ENCODE measurements at places on chromosomes 6 and 20.

GRCh38 chr6:168708526-168708925, 267.5 kb downstream of the SMOC2 start:
- DNase-seq, result no peak

GRCh38 chr20:38429301-38429700, 5.8 kb downstream of the SNHG17 start:
- DNase-seq, result no peak

- no peak for DNase-seq
Measured at GRCh38 chr6:100680163-100680562, 201.0 kb downstream of the ASCC3 start.

GRCh38 chr6:130320908-130321307, 44.9 kb upstream of the TMEM200A start:
- no peak for DNase-seq

DNA sequence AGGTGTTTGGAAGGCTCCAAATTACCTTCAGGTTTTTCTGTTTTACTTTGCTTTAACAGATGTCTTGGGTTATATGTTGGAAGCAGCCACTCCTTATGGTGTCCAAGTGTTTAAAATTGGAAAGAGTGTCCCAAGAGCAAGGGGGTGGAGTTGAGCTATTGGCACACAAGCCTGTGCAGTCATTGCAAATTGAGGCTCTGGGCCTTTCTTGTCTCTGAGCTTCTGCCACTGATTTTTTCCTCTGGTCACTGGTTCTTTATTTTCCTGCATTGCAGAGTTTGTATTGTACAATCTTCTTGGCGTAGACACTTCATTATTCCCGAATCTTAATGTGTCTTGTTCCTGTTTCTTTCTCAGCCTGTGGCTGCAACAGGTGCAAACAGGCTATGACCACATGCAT, 598.8 kb downstream of the RNF144B start:
- no peak for DNase-seq

- no peak for DNase-seq
Measured at GRCh38 chr6:157493173-157493572, 112.2 kb downstream of the ZDHHC14 start.

GRCh38 chr20:56859039-56859800, 230.1 kb downstream of the TFAP2C start:
- no peak for DNase-seq

GRCh38 chr6:69487688-69488087, 309.1 kb downstream of the LMBRD1 start:
- DNase-seq, result peak; percentile 29
